Stimulated activated CD8-positive, alpha-beta memory T cell treated with anti-CD3 and anti-CD28 coated beads, Interleukin-2, amount 100 ng/mL, for 1 hour (primary cell): ENCODE measurements at places on chromosomes 3 and 15.

- no peak for DNase-seq
Measured at GRCh38 chr3:65749066-65749465, 289.7 kb downstream of the MAGI1 start.

DNA sequence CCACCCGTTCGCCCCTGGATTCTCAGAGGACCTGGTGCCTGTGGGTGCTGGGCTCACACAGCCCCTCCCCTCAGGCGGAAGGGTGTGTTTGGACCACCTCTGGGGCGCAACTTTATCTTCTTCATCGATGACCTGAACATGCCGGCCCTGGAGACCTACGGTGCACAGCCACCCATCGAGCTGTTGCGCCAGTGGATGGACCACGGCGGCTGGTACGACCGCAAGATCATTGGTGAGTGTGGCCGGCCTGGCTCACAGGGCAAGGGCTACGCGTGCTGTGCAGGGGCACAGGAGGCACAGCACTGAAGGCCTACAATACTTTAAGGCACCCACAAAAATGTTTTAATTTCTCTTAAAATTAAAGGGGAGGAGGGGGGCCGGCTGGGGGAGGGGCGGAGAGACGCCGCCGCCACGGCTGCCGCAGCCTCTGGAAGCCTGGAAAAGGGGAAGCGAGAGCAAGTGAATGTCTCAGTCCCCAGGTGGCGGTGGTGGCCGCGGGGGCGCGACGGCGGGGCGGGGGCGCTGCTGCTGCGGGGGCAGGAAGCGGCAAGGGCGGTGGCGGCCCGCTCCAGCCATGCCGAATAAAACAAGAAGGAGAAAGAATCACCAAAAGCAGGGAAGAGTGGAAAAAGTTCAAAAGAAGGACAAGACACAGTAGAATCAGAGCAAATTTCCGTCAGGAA, 56.8 kb downstream of the DNAH1 start:
- no peak for DNase-seq

DNA sequence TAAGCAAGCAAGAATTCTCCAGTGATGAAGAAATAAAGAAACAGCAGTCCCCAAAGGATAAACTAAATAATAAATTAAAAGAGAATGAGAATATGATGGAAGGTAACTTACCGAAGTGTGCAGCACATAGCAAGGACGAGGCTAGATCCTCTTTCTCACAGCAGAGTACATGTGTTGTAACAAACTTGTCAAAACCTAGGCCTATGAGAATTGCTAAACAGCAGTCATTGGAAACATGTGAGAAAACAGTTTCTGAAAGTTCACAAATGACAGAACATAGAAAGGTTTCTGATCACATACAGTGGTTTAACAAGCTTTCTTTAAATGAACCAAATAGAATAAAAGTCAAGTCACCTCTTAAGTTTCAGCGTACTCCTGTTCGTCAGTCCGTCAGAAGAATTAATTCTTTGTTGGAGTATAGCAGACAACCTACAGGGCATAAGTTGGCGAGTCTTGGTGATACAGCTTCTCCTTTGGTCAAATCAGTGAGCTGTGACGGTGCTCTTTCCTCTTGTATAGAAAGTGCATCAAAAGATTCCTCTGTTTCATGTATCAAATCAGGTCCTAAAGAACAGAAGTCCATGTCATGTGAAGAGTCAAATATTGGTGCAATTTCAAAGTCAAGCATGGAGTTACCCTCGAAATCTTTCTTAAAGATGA, 4.5 kb upstream of the SCG5 start:
- DNase-seq: no peak

GRCh38 chr3:139585820-139586219, 46.3 kb upstream of the RBP1 start:
- no peak for DNase-seq

- DNase-seq: no peak
Measured at GRCh38 chr3:53102601-53103147, 27.6 kb downstream of the RFT1 start.

- no peak for DNase-seq
Measured at GRCh38 chr3:32568953-32569352, 1.7 kb downstream of the DYNC1LI1 start.

GRCh38 chr3:189158034-189158433, 13.7 kb upstream of the TPRG1 start:
- no peak for DNase-seq

DNA sequence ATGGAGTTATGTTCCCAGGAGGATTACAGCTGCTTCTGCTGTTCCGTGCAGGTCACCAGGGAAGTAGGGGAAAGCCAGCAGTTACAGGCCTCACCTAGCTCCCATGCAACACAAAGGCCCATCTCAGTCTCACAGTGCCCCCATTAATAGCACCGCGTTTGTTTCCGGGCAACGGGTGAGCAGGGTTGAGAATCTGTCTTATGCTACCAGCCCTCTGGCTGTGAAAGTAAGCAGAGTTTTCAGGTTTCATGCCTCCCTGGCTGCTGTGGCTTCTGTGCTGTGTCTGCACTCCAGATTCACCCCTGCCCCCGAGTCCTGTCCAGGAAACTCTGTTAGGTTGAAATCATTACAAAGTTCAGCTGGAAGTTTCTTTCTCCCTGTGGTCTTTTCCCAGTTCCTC, 254.4 kb upstream of the GPR149 start:
- no peak for DNase-seq

GRCh38 chr3:50126287-50127211, 28.6 kb upstream of the SEMA3F start:
- no peak for DNase-seq

GRCh38 chr15:49273734-49274318, 103.8 kb downstream of the GALK2 start:
- no peak for DNase-seq

DNA sequence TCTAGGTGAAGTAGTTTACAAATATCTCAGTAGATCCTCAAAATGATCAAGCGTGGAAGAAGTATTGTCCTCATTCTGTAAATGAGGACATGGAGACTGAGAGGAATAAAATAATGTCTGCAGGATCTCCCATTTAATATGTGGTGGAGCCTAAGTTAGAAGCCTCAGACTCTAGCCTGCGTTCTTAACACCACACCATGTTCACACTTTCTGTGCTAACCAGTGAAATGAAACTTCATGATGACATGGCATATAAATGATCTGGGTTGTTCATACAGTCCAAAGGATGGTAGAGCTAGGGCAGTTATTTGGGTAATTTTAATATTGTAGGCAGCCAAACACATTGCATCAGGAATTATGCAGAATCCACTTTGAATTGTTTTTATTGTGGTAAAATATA, 25.1 kb upstream of the APH1B start:
- no peak for DNase-seq

DNA sequence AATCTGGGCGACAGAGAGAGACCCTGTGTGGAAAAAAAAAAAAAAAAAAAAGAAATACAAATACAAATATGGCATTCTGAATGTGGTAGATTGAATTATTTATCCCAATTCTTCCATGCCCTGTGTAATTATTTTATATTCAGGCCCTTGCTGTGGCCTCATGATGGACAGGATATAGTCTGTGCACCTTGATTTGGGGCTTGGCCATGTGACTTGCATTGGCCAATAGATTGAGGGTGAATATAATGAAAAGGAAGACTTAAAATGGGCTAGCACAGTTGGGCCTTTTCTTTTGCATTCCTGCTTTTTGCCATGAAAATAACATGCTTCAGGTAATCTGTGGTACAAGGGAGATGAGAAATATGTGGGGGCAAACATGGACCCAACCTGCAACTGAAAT, 27.1 kb upstream of the IGF2BP2 start:
- DNase-seq: no peak

DNA sequence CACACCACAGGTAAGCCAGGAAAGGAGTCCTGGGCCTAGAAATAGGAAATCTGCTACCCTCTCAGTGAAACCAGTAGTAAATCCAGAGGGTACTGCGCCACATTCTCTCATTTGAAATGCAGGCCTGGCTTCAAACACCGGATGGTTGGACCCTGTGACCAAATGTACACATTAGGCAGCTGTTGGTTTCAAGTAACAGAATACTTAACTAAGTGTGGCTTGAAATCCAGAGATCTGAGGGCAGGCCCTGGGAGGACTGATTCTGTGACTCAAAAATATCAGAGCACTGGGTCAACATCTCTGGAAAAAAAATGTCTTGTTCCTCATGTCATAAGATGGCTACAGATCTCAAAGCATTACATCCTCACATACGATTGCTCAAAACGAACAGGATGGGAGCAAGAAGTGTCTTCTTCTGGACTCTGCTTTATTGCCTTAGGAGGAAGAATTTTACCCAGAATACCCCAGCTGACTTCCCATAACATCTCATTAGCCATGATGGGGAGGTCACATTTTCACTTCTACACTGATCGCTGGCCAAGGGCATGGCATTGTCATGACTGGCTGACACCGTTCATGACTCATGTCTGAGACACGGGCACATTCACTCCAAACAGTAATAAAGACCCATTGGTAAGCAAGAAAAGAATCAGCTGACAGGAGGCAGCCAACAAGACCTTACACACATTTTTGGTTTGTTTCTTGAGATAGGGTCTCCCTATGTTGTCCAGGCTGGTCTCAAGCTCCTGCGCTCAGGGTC, 166.0 kb downstream of the ARRDC4 start:
- no peak for DNase-seq

DNA sequence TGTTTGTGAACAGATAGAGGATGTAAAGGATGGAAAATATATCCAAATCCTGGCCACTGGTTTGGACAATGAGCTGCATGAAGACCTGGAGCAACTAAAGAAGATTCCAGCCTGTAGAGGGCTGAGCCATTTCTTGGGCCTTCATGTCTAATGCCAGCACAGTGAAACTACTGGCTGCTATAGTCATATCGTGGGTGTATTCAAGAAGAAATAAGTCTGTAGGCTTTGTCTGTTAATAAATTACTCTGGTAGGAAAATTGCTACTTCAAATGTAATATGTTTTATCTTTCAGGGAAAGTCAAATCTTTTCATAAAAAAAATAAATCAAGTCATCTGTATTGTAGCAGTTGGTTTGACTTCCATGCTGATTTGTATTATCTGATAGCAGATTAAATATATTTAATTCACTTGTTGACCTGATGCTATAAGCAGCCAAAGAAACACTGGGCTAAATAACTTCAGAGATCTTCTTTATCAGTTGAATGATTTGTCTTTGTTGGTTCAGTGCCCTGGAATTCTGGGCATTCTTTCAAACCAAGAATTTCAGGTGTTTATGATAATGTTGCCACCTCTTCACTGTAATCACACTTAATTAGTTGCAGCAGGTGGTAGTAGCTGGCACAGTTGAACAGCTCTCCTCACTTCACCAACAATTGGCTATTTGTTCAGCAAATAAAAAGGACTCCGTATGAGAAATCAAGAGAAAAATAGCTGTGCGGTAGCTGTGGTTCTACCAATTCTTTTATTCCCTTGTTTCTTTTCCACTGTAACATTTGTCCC, 1109.5 kb downstream of the NSUN3 start:
- DNase-seq: no peak

GRCh38 chr3:78900426-78900825, 867.4 kb downstream of the ROBO1 start:
- DNase-seq: no peak

GRCh38 chr15:86837294-86838061, 757.8 kb downstream of the AGBL1 start:
- no peak for DNase-seq

GRCh38 chr3:99248913-99249312, 347.4 kb upstream of the DCBLD2 start:
- DNase-seq: no peak

DNA sequence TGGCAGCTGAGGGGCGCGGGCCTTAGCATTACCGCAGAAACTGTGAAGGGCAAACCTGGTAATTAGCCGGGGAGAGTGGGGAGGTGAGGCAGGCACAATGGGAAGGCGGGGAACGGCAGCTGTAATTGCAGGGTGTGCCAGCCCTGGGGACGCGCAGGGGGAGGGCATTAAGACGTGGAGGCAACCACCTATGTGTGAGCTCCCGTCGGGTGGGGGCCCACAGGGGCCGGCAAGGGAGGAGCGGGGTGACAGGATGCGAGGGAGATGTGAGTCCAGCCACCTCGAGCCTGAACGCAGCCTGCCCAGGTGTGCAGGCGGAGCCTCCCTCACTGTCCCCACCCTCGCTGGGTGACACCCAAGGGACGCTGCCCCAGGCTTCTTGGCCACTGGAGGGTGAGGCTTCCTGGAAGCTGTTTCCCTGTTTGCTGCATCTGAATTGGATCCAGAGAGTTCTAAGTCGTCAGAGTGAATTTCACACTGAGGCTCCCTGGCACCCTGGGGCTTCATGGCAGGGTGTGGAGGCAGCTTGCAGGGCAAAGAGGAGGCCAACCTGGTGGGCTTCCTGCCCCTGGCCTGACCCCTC, 130.6 kb upstream of the MEF2A start:
- DNase-seq: no peak

DNA sequence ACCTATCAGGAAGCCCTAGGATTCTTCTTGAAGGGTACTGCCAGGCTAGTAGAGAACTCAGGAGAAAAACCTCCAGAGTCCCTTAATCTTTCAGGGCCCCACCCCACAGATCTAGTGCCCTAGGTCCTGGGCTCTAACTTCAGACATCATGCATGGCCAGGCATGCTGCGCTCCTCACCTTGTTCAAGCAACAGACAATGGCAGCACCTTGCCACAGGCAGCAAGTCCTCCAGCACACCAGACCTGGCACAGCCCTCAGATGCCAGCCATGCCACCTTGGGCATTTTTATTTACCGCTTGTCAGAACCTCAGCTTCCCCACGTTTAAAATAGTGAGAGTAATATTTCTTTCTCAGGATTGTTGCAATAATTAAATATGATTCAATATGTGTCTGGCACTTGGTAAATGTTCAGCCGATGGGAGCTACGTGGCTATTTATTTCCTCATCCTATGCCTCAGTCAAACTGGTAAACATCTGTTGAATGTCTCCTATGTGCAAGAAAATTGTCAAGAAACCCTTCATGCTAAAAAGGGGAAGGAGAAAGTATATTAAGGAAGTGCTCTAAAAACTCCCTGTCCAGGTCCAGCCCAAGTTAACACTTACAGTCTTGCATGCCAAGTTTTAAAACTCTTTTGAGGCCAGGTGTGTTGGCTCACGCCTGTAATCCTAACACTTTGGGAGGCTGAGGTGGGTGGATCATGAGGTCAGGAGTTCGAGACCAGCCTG, 14.5 kb upstream of the CCR1 start:
- DNase-seq: no peak

DNA sequence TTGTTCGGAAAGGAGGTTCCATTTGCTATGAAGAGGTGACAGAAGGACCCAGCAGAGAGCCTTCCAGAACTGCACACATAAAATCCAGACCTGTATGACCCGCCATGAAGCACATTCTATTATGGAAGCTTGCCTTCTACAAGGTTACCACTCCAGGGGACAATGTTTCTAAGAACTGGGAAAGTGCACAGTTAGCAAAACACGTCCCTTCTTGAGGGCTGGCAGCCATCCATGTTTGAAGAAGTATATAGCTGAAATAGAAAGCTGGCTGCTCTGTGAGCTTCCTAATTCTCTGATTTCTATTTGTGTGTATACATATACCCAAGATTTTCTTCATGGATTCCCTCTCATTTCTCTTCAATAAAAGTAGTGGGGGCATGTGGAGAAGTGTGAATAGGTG, 74.6 kb downstream of the CNTN3 start:
- DNase-seq: no peak

DNA sequence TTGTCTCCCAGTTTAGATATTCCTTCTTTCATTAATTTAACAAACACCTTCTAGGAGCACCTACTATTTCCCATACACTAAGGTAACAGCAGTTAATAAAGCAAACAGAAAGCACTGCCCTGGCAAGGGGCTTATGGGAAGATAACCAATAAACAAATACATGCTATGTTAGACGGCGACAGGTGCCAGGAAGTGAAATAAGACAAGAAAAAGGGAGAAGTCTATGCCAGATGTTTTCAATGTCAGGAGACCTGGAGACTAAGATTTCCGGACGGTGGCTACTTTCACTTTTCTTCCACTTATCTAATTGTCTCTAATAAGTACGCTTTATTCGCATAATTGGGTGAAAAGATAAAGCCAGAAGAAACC, 32.5 kb upstream of the ZNF445 start:
- no peak for DNase-seq
